CD4-positive, CD25-positive, alpha-beta regulatory T cell (primary cell): ENCODE measurements at places on chromosomes 6 and 20. TPM values are rescaled to one million over a fixed set of nuclear protein-coding genes. Genes with fewer than 3 reads are reported as not detected.

DNA sequence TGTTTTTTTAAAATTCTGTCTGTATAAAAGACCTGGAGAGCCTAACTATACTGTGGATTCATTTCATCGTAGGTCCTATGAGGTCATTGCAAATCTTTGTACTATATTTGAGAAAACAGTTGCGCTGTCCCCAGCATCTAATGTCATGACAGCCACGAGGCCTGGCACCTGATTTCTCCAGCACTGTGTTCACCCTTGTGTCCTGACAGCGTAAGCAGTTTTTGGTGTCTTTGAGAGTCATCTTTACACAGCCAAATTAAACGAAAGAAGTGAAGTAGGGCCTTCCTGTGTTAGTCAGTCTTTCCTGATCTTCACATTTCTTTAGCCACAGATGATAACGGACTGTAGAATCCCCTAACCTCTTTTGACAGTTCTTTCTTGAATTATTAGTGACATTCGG, 70.6 kb upstream of the PHACTR2 start:
- DNase-seq = no peak

GRCh38 chr20:60535211-60535610, 577.0 kb downstream of the CDH26 start:
- DNase-seq = no peak

GRCh38 chr6:106146852-106147351, 60.8 kb downstream of the PRDM1 start:
- no peak for DNase-seq

- no peak for DNase-seq
Observed at GRCh38 chr20:49199729-49200293, 11.7 kb upstream of the STAU1 start.

- DNase-seq = no peak
Observed at GRCh38 chr6:36463676-36464075, 20.9 kb downstream of the KCTD20 start.

DNA sequence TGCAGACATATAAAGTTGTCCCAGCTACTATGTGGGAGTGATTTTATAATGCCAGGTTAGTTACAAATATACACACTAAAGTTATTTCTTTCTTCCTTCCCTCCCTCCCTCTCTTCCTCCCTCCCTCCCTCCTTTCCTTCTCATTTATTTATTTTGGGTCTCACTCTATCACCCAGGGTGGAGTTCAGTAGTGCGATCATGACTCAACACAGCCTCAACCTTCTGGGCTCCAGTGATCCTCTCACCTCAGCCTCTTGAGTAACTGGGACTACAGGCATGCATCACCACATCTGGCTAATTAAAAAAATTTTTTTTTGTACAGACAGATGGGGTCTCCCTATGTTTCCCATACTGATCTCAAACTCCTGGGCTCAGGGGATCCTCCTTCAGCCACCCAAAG, 59.2 kb downstream of the PHF20 start:
- no peak for DNase-seq

- no peak for DNase-seq
Observed at GRCh38 chr20:8640461-8640860, 428.4 kb upstream of the PLCB4 start.

DNA sequence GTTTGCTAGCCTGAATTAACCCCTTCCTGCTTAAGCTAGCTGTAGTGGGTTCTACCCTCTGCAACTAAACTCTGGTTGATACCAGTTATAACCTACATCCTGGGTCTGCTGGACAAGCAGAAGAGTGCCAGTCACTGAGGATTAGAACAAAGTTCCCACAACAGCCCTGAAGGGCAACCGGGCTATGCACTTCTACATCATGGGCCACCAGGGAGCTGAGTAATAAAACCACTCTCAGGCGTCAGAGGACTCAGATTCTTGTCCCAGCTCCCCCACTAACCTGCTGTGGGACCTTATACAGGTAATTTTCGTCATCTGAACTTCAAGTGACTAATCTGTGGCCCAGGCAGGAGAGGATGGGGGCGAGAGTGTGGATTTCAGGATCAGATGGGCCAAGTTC, 56.8 kb downstream of the EYA2 start:
- DNase-seq = no peak

DNA sequence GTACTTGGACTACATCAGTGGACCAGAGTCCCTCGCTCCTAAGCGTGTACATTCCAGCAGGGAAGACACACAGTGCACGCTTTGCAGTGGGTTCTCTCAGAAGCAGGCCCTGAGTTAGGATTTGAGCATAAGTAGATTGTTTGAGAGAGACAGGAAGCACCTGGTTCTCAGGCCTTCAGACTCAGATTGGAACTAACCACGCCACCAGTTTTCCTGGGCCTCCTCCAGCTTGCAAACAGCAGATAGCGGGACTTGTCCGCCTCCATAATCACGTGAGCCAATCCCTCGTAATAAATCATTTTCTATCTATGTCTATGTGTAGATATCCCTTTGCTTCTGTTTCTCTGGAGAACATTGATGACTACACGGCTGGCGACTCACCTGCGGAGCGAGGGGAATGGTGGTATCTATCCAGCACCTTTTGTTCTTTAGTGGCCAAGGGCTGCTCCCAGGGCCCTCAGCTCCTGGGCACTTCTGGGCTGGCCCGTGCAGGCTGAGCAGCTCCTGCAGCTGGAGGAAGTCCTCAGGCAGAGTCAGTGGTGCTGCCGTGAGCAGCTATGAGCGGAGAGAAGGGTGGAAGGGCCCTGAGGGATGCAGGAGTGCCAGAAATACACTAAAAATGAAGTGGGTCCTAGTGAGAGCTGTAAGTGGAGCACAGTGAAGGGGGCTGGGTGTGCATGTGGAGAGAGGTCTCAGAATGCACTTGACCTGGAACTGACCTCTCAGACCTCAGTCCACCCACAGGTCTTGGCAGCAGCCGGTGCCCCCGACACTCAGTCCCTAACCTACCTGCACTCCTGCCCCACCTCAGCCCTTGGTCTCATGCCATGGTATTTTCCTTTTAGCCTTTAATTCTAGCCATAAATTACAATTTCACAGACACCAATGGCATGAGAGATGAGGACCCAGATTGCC, 76.9 kb downstream of the STK35 start:
- DNase-seq = no peak

- no peak for DNase-seq
Observed at GRCh38 chr6:96468681-96469224, 52.9 kb upstream of the UFL1 start.

Gene ADAM33
- polyA plus RNA-seq = not detected

Gene PM20D2
- 6.3 TPM for polyA plus RNA-seq

Gene HSPA12B
- polyA plus RNA-seq = not detected

Gene CENPW
- 4.6 TPM for polyA plus RNA-seq
